IMR-90 (cell line): ENCODE measurements at places on chromosomes 4 and X. TPM values are rescaled to one million over a fixed set of nuclear protein-coding genes. Genes with fewer than 3 reads are reported as not detected.
A peak's percentile ranks its signal among the peaks of the same experiment; 100 is the strongest.

HMGN5 gene
- polyA plus RNA-seq: 3.4 TPM in 2 replicates

DAPP1 gene
- not detected in 2 replicates for polyA plus RNA-seq

SLC39A8 gene
- 0.05 TPM in 1 of 2 replicates, not detected in the other for polyA plus RNA-seq

ITM2A gene
- not detected in 2 replicates for polyA plus RNA-seq

STK26 gene
- polyA plus RNA-seq: 0.09 and 0.17 TPM in 2 replicates

GPR34 gene
- polyA plus RNA-seq: not detected in 2 replicates

DNA sequence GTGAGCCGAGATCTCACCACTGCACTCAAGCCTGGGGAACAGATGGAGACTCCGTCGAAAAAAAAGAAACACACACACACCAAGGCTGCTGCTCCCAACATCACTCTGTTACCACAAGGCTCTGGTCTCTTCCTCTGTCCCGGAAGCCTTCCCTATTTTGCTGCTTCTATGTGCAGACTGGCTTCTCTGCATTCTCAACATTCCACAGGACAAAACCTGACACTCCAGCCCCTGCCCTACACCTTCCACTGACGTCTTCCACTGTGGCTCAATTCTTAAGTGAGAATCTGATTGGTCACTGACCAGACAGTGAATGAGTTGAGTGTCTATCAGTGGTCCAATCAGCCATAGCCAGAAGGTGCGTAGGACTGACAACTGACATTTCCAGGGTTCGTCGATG, 5.9 kb downstream of the ODAPH start:
- DNase-seq: peak; percentile 7
- no peaks in the 10 kb centered on the region for H3K4me1 ChIP-seq
- H3K36me3 ChIP-seq: no peaks in the 10 kb centered on the region
- no peak overlapping the region for H3K4me3 ChIP-seq
- H3K27ac ChIP-seq: no peak overlapping the region

- H3K4me3 ChIP-seq: no peak overlapping the region
- H3K4me1 ChIP-seq: peaks cover 8% of the 10 kb centered on the region
- H3K36me3 ChIP-seq: no peaks in the 10 kb centered on the region
- no peaks in the 10 kb centered on the region for H3K27me3 ChIP-seq
- H3K27ac ChIP-seq: no peak overlapping the region
These were observed 68.4 kb downstream of the RAPGEF2 start for GRCh38 chr4:159171287-159171686.

GRCh38 chrX:133781174-133781573, 204.2 kb downstream of the GPC3 start:
- no peaks in the 10 kb centered on the region for H3K4me1 ChIP-seq
- no peak overlapping the region for H3K27ac ChIP-seq
- H3K36me3 ChIP-seq: no peaks in the 10 kb centered on the region
- DNase-seq: no peak
- peaks cover 11% of the 10 kb centered on the region for H3K27me3 ChIP-seq
- H3K4me3 ChIP-seq: no peak overlapping the region

GRCh38 chr4:168538632-168539031, 41.8 kb downstream of the PALLD start:
- no peak overlapping the region for H3K4me3 ChIP-seq
- DNase-seq: no peak
- no peak overlapping the region for H3K27ac ChIP-seq
- peaks cover 9% of the 10 kb centered on the region; the same call in 1 of the 2 replicates for H3K4me1 ChIP-seq
- no peaks in the 10 kb centered on the region for H3K27me3 ChIP-seq
- no peaks in the 10 kb centered on the region for H3K36me3 ChIP-seq

DNA sequence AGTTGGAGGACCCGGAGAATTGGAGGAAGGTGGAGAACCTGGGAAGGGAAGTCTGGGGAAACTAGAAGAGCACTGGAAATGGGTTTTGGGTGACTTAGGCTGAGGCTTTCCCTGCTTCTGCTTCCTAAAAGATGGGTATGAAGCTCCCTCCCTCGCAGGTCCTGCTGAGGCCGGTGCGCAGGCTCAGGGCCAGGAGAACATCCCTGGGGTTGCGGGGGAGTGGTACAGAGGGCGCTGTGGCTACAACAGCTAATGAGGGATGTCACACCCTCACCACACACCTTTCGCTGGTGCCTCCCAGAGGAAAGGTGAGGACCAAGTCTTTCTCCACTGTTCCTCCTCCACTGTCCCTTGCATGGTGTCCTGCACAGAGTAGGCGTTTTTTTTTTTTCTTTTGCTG, 15.8 kb downstream of the APLN start:
- peaks cover 15% of the 10 kb centered on the region; the same call in 1 of the 2 replicates for H3K27me3 ChIP-seq
- DNase-seq: no peak
- no peaks in the 10 kb centered on the region for H3K36me3 ChIP-seq

DNA sequence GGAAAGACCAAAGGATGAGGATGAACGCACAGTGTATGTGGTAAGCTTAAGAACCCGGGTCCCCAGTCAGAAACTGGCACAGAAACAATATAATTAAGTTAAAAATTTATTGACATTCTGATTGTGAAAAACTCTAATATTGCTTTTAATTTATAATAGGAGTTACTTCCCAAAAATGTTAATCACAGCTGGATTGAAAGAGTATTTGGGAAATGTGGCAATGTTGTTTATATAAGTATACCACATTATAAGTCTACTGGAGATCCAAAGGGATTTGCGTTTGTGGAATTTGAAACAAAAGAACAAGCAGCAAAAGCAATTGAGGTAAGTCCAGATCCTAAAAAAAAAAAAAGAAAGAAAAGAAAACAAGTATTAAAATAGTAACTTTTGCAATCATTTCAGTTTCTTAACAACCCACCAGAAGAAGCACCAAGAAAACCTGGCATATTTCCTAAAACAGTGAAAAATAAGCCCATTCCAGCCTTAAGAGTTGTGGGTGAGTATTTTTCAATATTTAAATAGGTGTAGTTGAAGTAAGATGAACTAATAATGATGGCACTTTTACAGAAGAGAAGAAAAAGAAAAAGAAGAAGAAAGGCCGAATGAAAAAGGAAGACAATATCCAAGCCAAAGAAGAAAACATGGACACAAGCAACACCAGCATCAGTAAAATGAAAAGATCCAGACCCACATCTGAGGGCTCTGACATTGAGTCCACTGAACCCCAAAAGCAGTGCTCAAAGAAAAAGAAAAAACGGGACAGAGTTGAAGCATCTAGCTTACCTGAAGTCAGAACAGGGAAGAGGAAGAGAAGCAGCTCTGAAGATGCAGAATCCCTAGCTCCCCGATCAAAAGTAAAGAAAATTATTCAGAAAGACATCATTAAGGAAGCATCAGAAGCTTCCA, 9.9 kb downstream of the LARP7 start:
- H3K27ac ChIP-seq: no peak overlapping the region
- no peak overlapping the region for H3K4me3 ChIP-seq
- H3K36me3 ChIP-seq: peaks cover 18% of the 10 kb centered on the region
- no peak for DNase-seq
- no peaks in the 10 kb centered on the region for H3K4me1 ChIP-seq

DNA sequence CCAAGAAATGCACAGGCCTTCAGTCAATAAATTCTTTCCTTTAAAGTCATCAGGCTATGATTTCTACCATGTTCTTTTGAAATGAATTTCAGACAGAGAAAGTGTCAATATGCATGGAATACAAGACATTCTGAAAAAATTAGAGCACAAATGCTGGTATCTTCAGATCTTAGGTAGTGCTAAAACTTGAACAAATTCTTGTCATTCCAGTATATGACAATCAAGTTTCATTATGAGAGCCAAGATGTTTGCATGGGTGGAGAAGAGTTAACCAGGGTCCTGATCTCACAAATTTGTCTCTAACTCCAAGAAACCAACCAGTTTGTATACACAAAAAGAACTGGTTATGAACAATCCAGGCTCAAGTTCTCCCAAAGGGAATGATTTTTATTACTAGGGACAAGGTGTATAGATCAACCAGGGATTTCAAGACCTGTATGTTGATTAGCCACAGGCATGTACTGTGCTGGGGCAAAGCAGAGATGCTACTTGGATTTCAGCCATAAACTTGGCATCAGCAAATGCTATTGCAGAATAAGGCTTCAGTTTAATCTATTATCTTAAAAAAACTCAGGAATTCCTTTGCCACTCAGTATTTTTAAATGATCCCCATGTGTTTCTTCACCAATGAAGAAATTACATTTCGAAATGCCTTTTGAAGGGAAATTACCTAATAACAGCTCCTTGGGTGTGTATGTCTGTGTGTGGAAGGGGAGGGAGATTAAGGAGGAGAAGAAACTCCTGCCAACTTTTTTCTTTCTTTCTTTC, 69.7 kb downstream of the FANCB start:
- H3K27ac ChIP-seq: no peak overlapping the region
- no peak overlapping the region for H3K4me3 ChIP-seq
- no peaks in the 10 kb centered on the region for H3K36me3 ChIP-seq
- H3K4me1 ChIP-seq: 0 out of 2 replicates have a peak, but pooled peaks cover 2% of the 10 kb centered on the region

DNA sequence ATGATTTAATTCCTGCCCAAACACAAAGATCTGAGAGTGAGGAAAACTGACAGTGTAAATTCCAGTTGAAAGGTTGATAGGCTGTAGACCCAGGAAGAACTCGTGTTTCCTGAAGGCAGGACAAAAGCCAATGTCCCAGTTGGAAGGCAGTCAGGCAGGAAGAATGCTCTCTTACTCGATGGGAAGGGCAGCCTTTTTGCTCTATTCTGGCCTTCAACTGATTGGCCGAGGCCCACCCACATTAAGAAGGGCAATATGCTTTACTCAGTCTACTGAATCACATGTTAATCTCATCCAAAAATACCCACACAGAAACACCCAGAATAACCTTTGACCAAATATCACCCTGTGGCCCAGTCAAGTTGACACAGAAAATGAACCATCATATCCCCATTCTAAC, 45.3 kb upstream of the SOD3 start:
- no peaks in the 10 kb centered on the region for H3K27me3 ChIP-seq
- no peak overlapping the region for H3K27ac ChIP-seq
- no peaks in the 10 kb centered on the region for H3K36me3 ChIP-seq
- H3K4me1 ChIP-seq: no peaks in the 10 kb centered on the region

GRCh38 chr4:167614866-167615265, 380.6 kb upstream of the SPOCK3 start:
- no peak overlapping the region for H3K4me3 ChIP-seq
- DNase-seq: no peak
- H3K36me3 ChIP-seq: no peaks in the 10 kb centered on the region
- H3K4me1 ChIP-seq: no peaks in the 10 kb centered on the region
- no peak overlapping the region for H3K27ac ChIP-seq
